ENCODE measurements at places on chromosomes 3 and 15.

DNA sequence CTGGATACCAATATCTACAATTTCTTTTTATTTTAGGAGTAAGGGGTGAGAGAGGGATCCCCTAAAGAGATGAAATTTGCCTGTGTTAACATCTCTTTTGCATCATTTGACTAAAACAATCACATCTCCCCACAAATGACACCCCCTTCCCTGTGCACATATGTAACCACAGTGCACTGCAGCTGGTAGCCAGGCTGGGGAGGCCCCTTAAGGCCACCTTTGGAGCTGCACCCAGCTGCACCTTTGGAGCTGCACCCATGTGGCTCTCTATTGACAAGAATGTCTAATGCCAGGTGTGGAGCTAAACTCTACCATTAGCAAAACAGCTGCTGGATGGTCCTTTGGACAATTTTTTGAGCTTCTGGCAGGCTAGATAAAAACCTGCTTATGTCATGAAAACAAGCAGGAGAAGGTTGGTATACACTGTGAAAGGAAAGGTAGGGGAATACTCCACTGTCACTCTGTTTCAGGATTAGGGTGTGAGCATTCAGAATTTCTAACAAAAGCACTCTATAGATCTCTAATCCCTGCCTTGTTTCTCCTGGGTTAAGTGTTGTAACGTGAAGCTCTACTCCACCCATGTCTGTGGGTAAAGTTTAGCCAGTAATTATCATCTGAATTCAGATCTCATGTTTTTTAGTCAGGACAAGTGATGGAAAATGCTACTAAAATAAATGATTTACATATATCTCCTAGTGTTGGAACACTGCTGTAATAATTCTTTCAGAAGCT lies 52.1 kb downstream of the TFG start:
- DNase-seq, result no peak

GRCh38 chr3:185353823-185354614 lies 8.9 kb upstream of the MAP3K13 start:
- peak; percentile 60 for DNase-seq

GRCh38 chr15:32956006-32956405 lies 238.2 kb downstream of the GREM1 start:
- DNase-seq, result peak; percentile 96

- peak; percentile 26 for DNase-seq
These were observed 13.7 kb downstream of the USP13 start for GRCh38 chr3:179666436-179667035.

DNA sequence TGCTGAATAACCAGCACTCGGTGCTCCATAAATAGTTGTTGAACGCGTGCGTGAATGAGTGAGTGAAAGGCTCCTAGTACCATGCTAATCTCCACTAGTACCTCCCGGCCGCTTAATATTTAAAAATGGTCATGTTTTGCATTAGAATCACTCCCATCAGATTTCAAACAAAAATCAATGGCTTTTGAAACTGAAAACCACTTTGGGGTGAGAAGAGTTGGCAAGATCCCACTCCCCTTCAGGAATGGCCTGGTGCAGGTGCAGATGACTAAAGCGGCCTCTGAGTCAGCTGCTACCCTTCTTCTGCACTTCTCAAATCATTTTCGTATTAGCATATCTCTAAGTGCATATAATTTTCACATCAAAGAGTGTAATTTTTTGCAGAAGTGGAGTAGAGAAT lies 425.3 kb upstream of the PROK2 start:
- no peak for DNase-seq

- no peak for DNase-seq
These were observed 35.9 kb upstream of the MAP3K13 start for GRCh38 chr3:185327062-185327461.

GRCh38 chr3:129576514-129577352 lies 29.7 kb downstream of the PLXND1 start:
- DNase-seq, result no peak

- DNase-seq, result peak; percentile 91
These were observed 13.7 kb upstream of the TLE3 start for GRCh38 chr15:70111203-70112073.

GRCh38 chr15:82921242-82921641 lies 31.3 kb downstream of the HOMER2 start:
- no peak for DNase-seq

- DNase-seq, result peak; percentile 5
These were observed 272.9 kb upstream of the KCNMB2 start for GRCh38 chr3:178263236-178263916.

DNA sequence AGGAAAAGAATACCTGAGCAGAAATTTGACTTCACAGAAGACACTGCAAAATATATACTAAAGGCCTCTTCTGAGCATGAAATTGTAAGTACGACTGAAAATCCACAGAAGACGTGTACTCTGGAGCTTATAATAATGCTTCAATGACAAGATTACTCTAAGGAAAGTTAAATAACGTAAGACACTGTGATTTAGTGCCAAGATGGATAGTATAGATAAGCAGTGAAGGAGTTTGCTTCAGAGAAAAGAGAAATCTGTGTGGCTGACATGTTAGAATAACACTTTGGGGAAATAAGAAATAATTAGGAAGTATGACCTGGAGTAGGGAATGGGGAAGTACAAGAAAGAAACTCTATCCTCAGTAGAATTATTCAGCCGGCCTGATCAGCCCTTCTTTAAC lies 28.9 kb downstream of the ALDH1A2 start:
- no peak for DNase-seq

- DNase-seq, result peak; percentile 24
These were observed 9.0 kb upstream of the COPG1 start for GRCh38 chr3:129240436-129240835.

- DNase-seq, result no peak
These were observed 45.9 kb downstream of the ADAM10 start for GRCh38 chr15:58703610-58704009.

- peak; percentile 9 for DNase-seq
These were observed 1.4 kb downstream of the CLK3 start for GRCh38 chr15:74616996-74617395.

- peak; percentile 96 for DNase-seq
These were observed 33.5 kb upstream of the PDE8A start for GRCh38 chr15:84947947-84948830.

Measured in fibroblast of lung (primary cell).